Stimulated activated CD4-positive, alpha-beta T cell treated with anti-CD3 and anti-CD28 coated beads, Interleukin-2, amount 100 ng/mL, for 4 hours (primary cell): ENCODE measurements at places on chromosomes 4 and X.

DNA sequence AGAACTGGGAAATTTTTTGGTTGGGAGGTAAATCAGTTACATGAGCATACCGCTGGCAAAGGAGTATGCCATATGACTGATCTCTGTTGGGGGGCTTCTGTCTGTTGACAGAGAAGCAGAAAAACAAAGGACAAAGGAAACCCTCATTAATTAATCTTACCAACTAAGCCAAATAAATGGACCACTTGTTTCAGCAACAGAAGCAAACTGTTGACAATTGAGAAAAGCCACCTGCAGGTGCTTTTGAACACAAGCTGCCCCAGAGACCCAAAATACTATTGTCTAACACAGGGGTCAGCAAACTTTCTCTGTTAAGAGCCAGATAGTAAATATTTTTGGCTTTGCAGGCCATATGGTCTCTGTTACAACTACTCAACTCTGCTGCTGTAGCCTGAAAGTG lies 7.0 kb upstream of the FRYL start:
- no peak for DNase-seq

DNA sequence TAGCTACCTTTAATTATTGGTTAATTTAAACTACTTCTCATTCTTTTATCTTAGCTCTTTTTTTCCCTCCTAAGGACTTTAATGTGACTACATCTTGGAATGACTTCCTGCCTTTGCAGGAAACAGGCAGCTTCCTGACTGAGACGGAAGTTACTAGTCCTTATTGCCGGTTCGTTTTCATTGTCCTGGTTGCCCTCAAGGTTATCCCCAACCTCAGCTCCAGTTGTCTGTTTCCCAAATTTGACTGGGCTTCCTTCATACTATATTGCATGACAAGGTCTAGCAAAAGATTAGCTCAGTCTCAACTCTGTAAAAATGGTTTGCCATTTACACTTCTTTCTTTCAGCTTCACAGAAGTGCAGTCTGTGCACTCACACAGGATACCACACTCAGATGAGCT lies 109.9 kb upstream of the DDX53 start:
- no peak for DNase-seq

GRCh38 chr4:85520765-85521749 lies 46.1 kb downstream of the ARHGAP24 start:
- no peak for DNase-seq

DNA sequence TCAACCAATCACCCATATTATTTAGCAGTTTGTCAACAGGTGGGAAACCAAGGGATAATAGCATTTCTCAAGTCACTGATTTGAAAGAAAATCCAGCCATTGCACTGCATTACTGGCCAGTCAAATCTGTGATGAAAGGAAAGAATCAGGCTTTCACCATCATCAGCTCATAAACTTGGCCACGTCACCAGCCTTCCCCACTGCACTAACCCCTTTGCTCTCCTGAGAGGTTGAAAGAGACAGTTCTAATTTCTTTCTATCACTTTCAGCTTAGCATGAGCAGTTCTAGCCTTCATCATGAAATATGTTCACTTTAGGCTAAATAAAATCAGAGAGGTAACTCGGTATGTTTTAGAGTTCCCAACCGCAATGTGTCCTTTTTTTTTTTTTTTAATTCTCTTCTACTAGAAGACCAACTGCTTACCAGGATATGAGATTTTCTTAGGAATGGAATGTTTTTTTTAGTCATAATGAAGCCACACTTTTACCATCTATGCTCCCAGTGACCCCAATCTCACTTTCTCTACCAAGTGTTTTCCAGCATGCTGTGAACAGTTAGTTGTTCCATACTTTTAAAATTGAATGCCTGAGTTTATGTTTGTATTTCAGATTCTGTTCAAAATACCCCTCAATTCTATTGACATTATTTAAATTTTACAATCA lies 55.7 kb upstream of the SLC7A11 start:
- DNase-seq, result no peak

GRCh38 chr4:186979961-186980745 lies 256.5 kb upstream of the FAT1 start:
- no peak for DNase-seq

GRCh38 chr4:7668271-7668670 lies 233.5 kb upstream of the PSAPL1 start:
- DNase-seq, result no peak

DNA sequence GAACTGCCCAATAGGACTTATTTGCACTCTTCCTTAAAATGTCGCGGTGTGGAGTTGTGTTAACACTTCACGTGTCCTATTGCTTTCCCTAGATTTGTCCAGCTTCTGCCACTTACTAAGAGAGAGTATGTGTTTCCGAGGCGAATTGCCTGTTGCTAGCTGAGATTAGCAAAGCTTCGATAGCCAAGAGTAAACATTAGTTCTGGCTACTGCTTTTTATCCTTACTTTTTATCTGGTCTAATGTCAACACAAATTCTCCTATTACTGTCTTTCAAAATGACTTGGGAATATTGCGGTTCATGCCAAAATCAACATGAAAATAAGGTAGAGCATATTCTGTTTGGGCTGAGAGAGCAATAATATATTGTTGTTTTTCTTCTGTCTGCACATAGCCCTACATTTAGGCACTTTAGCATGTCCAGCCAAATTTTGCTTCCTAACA lies 90.4 kb upstream of the VEGFC start:
- no peak for DNase-seq

DNA sequence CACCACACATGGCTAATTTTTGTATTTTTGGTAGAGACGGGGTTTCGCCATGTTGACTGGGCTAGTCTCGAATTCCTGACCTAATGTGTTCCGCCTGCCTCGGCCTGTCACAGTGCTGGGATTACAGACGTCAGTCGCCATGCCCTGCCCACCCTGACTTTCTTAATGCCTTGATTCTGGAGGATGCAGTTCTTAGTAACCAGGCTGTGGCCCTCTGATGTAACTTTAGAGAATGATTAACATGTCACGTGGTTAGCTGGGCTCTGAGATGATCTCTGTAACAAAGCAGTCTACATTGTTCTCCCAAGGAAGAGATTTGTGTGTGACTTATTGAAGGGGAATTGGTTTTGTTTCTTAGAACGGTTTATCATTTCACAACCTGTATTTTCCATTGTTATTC lies 30.6 kb downstream of the ANK2 start:
- DNase-seq, result no peak

DNA sequence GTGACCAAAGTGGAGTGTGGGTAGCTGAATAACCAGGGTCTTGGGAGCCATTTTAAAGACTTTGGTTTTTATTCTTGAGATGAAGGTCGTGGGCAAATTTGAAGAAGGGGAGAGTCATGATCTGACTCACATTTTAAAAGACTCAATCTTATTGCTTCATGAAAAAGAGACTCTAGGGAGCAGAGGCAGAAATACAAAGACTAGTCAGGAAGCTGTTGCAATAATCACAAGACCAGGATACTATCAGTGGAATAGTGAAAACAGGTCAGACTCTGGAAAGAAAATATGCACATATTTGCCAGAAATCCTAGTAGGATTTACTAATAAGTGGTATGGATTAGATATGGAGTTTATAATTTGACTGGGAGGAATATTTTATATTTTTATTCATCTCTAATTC lies 448.4 kb downstream of the RAPGEF2 start:
- no peak for DNase-seq

GRCh38 chr4:94453391-94453963 lies 1.7 kb downstream of the PDLIM5 start:
- DNase-seq, result no peak
